ENCODE measurements at places on chromosomes 11 and 22.

- no peak for DNase-seq
These were observed 2.6 kb upstream of the CHRM1 start for GRCh38 chr11:62923601-62924411.

- no peak for DNase-seq
These were observed 55.2 kb downstream of the PDE3B start for GRCh38 chr11:14698771-14699170.

GRCh38 chr11:1295086-1295485 is 14.3 kb downstream of the TOLLIP start:
- no peak for DNase-seq

DNA sequence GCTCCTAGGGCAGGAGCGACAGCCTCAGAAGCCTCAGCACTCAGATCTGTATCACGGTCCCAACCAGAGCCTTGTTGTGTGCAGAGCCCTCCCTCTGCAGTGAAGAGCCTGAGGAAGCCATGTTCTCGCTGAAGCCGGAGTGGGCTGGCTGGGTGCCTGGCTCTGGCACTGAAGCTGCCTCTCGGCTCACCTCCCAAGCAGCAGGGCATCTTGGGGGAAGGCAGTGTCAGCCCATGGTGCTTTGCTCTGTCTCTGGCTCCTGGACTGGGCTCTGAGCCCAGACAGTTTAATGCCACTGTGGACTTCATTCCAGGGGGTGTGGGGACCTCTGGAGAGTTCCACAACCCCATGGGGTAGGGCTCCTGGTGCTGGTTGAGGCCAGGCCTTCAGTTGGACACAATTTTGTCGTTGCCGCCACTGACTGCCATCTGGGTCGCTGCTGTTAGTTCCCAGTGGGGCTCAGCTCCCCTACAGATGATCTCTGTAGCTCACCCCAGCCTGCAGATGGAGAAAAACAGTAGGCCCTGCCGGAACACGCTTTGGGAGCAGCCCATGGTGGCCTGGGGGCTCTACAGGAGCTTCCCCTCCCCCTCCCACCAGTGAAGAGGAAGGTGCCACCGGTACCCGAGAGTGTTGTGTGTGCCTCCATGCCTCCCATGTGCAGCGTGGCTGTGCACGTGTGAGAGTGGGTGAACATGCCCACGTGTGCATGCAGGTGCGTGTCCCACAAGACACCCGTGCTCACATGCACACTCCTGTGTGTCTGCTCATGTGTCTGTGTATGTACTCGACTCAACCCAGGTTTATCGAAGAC is 86.5 kb upstream of the B3GAT1 start:
- no peak for DNase-seq

DNA sequence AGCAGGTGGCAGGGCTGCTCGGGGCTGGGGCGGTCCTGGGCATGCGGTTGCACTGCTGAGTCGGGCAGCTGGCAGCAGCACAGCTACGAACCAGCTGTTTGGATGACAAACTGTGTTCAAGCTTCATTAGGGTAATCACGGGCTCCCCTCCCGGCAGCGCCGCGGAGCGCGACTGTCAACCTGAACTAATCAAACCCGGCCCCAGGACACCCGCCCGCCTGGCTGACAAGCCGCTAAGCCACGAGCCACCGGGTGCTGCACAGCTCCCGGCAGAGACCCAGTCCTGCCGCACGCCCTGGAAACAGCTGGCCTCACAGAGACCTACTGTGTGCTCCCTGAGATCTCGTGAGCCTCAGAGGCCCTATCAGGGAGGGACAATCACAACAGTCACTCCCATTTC is 60.6 kb upstream of the TCF20 start:
- DNase-seq, result no peak

GRCh38 chr22:45304971-45305370 is 4.8 kb upstream of the FAM118A start:
- DNase-seq, result no peak

DNA sequence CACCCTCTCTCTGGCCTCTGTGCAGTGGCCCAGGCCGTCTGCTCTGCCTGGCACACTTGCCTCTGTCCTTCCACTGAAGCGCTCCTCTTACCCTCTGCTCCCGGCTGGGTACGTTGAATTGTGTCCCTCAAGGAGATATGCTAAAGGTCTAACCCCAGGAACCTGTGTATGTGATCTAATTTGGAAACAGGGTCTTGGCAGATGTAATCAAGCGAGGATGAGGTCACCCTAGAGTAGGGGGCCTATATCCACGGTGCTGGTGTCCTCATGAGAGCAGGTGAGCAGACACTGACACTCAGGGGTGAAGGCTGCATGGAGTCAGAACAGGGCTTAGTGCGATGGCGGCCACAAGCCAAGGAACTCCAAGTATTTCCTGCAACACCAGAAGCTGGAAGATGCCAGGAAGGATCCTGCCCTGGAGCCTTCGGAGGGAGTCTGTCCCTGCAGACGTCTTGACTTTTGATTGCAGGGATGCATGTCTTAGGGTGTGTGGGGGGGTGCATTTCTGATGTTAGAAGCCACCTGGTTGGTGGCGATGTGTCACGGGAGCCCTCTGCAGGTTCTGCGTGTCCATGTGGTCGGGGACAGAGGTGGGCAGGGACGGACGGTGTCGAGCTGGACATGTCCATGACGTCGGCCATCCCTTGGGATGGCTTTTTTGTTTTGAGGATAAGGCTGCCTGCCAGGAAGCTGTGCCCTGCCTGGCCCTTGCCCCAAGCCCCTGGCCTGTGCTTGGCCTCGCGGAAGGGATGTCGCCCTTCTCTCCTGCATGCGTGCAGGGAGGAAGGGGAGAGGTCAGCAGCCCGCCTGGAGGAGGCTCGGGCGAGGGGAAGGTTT is 68.6 kb downstream of the LRP5 start:
- DNase-seq, result peak; percentile 5

GRCh38 chr22:17733466-17733865 is 40.8 kb downstream of the BID start:
- DNase-seq, result no peak

- peak; percentile 77 for DNase-seq
These were observed 940 bp upstream of the C11orf91 start for GRCh38 chr11:33701302-33702230.

- no peak for DNase-seq
These were observed 16.8 kb downstream of the PRR5L start for GRCh38 chr11:36312611-36313472.

GRCh38 chr11:2102132-2102882 is 36.9 kb downstream of the IGF2 start:
- no peak for DNase-seq

GRCh38 chr11:35035894-35036408 is 103.0 kb upstream of the CD44 start:
- DNase-seq, result no peak

DNA sequence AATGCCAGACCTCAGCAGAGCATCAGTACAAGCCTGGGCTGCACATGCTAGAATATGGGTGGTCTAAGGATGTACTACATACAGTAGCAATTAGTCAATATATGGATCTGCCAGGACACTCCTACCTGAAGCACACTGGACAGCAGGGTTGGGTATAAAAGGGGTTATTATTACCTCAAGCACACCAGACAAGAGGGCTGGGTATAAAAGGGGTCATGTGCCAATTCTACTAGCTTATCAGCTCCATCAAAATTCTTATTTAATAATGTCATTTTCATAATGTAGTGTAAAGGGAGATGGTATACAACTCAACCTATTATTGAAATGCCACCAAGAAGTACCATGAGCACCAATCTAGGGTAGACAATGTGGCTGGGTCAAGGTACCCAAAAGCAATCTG is 44.7 kb upstream of the PRODH start:
- no peak for DNase-seq
